ENCODE measurements at places on chromosomes 1 and 21.

- no peak for DNase-seq
Observed at GRCh38 chr1:53621144-53621543, 117.8 kb downstream of the GLIS1 start.

DNA sequence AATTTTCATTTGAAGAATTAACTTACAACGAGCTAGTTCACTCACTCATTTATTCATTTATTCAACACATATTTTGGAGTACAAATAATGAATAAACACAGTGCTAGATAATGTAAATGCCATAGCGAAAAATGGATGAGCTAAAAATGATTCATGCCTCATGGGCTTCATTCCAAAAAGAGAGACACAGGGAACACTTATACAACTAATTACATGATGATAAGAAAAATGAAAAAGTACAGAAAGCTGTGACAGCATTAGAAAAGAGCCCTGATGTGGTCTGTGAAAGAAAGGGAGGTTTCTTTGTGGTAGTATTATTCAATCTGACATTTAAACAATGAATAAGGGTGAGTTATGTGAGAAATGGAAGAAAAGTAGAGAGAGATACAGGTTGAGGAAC is 726.4 kb downstream of the AMY1C start:
- no peak for DNase-seq

GRCh38 chr1:248055261-248055660 is 8.6 kb downstream of the OR2L3 start:
- DNase-seq = no peak

DNA sequence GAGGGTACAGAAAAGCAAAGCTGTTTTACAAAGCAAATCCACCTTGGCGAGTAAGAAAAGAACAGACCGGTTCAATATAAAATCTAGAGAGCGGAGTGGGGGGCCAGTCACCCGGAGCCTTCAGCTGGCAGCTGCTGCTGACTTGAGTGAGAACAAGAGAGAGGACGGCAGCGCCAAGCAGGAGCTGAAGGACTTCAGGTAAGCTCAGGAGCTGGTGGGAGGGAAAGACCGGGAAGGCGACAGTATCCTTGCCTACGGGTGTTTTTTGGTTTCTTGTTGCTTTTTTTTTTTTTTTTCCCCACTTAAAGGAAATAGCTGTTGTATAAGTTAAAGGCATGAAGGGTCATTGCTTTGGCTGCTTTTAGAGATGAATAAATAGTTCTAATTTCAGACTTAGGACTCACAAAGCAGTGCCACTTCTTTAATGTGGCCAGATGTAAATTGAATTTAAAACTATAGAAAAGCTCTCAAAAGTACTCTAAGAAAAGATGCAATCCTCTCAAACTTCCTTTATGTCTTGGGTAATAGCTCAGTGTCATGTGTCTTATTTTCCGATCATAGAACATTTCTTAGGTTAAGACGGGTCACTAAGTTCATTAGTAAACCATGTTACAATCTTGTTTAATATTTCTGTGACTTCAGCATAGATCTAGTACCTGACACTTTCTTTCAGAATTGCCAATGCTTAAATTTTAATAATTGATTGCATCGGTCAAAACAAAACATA is 82.8 kb downstream of the PRDM2 start:
- DNase-seq = no peak
